ENCODE measurements at places on chromosomes 6 and 20.

- no peak for DNase-seq
Observed at GRCh38 chr6:6866656-6867403, 240.9 kb upstream of the RREB1 start.

DNA sequence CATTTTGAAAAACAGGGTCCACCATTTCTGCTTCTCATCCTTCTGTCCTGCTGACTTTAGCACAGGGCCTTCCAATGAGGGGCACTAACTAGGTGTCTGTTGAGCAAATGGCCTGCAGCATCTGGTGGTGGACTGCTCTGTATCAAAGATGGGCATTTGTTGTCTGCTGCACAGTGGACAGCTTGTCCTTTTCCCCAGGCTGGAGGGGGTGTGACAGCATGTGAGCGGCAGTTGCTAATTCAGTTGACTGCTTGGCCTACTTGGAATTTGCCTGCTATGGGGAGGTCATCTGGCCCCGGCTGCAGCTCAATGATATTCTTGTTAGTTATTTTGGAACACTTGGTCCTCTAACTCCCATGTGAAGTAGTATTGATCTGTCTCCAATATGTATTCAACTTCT, 93.7 kb downstream of the SH3BGRL2 start:
- DNase-seq, result no peak

DNA sequence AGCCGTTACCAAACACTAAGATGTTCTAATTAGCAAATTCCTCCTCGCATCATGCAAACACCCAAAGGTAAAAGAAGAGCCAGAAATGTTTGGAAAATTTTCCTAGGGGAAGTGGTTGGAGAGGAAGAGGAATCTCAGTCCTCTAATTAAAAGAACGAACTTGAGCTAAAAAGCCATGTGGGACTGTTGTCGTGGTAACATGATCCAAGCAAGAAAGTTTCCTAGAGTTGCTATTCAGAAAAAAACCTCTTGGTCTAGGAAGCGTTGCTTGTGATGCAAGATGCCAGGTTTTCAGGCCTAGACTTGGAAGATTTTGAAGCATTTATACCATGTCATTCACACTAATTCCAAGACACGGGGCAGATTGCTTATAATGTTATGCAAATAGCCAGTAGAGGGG, 106.8 kb upstream of the DOK5 start:
- no peak for DNase-seq

- no peak for DNase-seq
Observed at GRCh38 chr20:36988494-36988966, 37.0 kb upstream of the SAMHD1 start.

DNA sequence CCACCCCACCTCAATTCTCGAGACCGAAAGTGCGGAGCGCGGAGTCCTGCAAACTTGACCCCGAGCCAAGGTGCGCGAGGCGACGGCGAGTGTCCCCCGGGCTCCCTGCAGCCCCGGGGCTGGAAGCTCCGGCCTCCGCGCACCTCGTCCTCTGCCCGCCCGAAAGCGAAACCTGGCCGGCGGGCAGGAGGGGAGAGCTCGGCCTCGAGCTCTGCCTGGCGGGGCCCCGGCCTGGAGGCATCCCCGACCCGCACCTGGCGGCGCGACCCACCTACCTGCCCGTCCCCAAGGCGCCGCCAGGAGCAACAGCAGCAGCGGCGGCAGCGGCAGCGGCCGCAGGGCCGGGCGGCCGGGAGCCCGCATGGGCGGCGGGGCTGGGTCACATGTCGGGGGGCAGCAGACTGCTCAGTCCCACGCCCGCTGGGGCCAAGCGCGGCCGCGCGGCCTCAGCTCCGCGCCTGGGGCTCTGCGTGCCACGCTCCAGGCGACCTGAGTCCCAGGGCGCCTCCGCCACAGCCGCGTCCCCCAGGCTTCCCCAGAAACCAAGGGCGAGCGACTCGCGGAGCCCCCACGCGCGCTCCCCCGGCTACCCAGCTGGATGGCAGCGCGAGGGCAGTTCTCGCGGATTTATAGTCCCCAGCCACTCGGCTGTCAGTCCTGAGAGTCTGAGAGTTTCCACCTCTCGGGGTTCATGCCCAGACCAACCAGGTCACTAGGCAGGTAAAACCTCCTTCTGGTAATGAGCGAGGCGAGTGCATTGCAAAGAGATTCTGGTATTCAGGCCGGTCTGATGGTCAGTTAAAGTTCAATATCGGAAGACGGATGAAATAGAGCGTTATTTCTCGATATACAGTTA, at the start of gene IL20RA:
TSS of gene IL20RA (minus strand) at position 600 of the 856 bp plus-strand sequence. CDS start at position 363, 237 bp downstream.
- no peak for DNase-seq

- DNase-seq, result no peak
Observed at GRCh38 chr20:61558726-61559125, 306.7 kb downstream of the CDH4 start.

DNA sequence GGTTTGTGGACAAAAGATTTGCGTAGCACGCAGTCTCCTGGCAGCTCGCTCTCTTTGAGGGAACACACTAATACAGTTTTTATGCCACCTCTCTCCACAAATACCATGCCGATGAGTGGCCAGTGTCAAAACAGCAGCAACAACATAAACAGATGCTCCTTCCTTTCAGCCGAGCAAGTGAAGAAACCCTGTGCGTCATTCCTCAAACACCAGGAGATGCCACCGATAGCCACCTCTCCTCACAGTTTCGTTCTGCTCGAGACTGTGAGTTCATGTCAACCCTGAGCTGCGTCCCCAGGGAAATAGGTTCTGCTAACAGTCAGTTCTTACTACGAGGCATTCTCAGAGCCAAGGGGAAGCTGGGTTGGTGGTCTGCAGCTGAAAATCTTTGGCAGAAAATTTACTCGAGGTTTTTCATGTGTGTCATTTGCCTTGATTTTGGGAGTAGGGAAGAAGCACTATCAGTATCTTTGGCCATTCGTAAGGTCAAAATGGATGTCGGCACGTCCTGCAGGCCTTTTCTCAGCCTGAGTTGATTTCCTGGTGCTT, 59.9 kb downstream of the EYA2 start:
- DNase-seq, result no peak

DNA sequence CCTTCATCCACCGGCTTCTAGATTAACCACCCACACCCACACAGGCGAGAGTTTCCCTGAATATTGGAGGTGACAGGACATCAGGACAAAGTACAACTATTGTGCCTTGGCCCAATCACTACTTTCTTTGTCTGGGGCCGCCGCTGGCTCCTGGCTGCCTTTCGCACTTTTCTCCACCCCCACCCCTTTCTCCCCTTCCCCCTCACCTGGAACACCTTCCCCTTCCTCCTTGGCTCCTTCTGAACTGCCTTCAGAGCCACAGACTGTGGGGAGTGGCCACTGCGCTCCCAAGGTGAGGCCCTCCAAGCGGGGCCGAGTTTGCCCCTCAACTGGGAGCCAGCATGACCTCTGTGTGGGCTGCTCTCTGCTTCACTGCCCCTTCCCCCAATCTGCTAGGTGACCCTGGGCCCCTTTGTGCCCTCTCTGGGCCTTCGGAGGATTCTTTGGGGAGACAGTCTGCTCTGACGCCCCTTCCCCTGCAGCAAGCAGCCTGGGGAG, 3.0 kb upstream of the VEGFA start:
- DNase-seq, result no peak

DNA sequence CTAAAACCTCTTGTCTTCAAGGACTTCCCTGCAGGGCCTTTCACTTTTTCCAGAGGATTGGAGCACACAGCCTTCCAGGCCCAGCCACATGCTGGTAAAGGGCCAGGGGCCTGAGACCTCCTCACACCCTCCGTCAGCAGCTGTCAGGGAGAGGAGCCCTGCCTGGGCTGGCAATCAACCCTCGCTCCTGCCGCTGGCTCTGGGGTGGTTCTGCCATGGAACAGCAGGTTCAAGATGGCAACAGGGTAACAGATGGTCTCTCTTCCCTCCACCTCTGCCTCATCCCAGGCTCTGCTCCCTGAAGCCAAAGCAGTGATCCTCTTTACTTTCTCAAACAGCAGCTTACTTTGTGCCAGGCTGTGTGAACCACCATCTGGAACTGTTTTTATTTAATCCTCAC, 23.8 kb downstream of the PCNA start:
- no peak for DNase-seq

DNA sequence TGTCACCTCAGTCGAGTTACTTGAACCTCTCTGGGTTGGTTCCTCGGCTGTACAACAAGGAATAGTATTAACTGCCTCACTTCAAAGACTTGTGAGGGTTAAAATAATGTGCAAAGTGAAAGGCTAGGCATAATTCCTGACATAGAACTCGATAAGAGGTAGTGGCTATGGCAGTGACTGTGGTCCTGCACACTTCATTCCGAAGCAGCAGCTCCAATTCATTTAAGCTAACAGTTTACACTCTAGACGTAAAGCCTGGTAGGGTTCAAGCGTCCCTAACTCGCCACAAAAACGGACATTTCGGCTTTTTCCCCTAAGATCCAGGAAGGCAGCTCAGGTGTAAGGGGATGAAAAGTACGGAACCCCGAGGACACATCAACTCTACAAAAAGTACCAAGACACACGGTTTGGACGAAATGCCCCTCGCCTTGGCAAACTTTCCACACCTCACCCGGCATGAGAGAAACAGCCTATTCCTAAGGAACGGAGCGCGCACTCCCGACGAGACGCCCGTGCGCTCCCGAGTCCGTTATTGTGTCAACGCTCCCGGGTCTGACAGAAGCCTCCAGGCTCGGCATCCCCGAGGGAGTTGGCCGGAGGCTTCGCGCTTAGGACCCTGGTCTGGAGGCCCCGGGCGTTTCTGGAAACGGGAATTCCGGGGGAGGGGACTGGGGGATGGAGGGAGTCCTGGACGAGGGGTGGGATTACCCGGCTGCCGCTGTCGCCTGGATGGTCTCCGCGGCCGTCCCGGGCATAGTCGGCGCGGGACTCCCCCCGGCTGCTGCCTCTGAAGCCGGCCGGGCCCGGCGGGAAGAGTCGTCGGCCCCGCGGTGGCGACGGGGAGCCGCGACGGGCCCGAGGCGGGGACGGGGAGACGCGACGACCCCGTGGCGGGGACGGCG, 937 bp downstream of the ZNF318 start:
- DNase-seq, result no peak

- no peak for DNase-seq
Observed at GRCh38 chr6:122568350-122568749, 41.9 kb upstream of the PKIB start.

GRCh38 chr20:40955326-40955725, 73.3 kb upstream of the TOP1 start:
- no peak for DNase-seq

DNA sequence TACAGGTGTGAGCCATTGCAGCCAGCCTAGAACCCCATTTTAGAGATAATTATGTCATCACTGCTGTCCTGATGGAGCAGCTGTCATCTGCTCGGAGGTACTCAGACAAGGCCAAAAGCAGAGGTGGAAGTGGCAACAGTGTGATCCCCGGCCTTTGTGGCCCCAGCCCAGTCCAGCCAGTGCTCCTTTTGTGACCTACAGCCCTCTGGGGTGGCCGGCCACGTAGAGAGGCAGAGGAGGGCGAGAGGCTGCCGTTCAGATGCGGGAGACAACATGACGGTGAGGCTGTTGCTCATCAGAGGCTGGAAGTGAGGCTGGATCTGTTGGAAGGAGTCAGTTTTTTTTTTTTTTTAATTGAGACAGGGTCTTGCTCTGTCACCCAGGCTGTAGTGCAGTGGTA, 32.8 kb downstream of the EFCAB8 start:
- no peak for DNase-seq

DNA sequence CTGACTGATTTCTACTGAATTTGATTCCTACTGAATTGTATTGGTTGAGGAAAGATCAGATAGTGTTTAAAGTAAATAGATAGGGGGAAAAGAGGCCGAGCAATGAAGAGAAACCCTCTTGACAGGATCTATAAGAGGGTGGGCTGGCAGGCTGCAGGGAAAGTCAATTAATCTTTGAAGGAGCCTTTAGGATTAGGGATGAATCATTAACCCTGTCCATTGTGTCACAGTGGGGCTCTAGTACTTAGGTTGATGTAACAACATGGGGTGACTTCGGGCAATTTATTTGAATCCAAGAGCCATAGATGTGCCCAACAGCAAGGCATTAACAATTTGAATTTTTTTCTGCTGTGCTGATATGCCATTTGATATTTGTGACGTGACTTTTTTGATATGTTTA, 7.5 kb downstream of the RFX6 start:
- DNase-seq, result no peak

- no peak for DNase-seq
Observed at GRCh38 chr20:33009214-33010132, 2.0 kb downstream of the BPIFB2 start.

- no peak for DNase-seq
Observed at GRCh38 chr6:158856261-158856660, 37.1 kb upstream of the EZR start.

GRCh38 chr20:37259031-37259430, 2.6 kb downstream of the GHRH start:
- no peak for DNase-seq

DNA sequence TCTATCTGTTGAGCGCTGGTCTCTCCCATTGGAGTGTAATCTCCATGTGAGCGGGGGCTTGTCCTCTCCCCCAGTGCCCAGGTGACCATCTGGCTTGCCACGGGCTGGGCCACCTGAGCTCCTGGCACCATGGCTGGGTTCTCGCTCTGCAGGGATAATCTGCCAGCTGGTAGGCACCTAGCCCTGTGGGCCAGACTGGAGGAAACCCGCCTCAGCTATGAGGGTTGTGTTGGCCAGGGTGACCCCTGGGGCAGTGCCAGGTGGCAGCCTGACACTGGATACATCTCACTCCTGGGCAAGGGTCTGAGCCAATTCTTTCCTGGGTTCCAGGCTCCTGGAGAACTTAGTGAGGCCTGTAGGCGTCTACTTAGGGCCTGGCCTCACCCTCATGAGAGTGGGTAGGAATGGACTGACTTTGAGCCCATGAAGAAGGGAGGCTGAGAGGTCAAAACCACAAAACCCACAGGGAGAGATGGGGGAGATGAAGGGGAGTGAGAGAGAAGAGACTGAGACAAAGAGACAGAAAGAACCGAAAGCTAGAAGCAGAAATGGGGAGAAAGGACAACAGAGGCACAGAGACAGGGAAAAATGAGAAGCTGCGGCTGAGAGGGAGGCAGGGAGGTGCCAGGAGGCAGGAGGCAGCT, 5.8 kb upstream of the SLC52A3 start:
- no peak for DNase-seq

DNA sequence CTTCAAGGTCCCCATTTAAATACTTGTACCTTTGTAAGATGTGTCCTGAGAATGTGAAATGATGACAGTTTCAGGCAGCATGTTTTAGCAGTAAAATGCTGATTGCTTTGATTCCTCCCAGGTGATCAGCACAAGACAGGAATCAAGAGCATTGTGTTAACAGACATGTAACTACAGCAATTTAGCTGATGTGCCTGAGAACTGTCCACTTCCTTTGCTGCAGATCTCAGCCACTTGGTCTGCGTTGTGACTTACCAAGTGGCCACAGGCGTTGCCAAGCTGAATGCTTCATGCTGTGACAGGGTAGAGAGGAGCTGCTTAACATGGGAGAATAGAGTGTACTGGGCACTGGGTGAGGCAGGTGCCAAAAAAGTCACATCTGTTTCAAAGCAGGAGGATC, 767.0 kb upstream of the POU3F2 start:
- DNase-seq, result no peak

DNA sequence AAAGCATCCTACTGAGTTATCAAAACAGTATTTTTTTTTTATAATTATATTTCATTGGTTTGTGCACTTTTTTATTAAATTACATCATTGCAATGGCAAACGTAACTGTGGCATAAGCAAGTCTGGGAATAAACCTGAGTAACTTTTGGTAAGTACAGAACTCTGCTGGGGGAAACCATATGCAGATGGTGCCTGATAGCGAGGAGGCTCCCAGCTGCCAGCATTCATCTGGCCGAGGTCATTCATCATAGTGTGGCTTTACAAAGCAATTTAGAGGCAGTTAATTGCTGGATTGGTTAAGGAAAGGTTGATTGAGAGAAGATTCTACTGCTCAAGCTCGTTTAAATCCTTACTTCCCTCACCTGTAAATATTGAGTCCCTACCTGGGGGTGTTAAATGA, 52.6 kb downstream of the HECA start:
- DNase-seq, result no peak

- no peak for DNase-seq
Observed at GRCh38 chr6:85464260-85464644, 14.4 kb downstream of the NT5E start.

All from esophagus squamous epithelium (tissue), 5 donors.